ENCODE measurements at places on chromosomes 3 and 15. TPM values are rescaled to one million over a fixed set of nuclear protein-coding genes. Genes with fewer than 3 reads are reported as not detected.

The DTWD1 gene
- total RNA-seq = 35.4 TPM

The NUP210 gene
- total RNA-seq = 15.2 TPM

The XIRP1 gene
- not detected for total RNA-seq

GRCh38 chr3:123755501-123755900, 128.6 kb downstream of the MYLK start:
- no peak for DNase-seq
- no peaks in the 10 kb centered on the region for H3K27me3 ChIP-seq
- no peaks in the 10 kb centered on the region for H3K36me3 ChIP-seq

DNA sequence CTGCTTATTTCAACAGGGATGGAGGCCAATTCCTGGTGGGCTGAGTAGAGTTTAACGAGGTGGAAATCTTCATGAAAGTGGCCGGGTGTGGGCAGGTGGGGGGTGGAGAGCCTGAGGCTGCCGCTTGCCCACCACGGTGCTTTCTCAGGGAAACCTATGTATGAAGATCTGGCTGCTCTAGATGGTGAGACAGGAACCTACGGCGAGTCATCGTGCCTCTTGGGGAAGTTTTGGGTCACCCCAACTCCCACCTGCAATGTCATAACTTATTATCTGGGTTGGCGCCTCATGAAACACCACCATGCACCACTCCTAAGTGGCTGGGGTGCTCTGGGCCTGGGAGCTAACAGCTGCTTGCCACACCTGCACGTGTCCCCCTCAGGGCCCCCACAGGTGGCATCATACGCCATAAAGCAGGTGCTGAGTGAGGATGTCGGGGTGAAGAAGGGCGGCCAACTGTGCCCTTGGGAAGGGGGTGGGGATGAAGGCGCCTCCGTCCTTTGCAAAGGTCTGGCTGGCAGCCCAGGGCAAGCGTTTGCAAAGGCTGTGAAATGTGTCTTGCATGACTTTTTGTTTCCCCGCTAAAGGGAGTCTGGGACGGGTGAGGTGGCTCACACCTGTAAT, 27.9 kb upstream of the SNRPA1 start:
- no peak overlapping the region for H3K4me3 ChIP-seq
- DNase-seq = no peak
- H3K36me3 ChIP-seq = no peaks in the 10 kb centered on the region
- H3K27ac ChIP-seq = no peak overlapping the region
- no peaks in the 10 kb centered on the region for H3K27me3 ChIP-seq

GRCh38 chr15:72199721-72200212, 2.2 kb upstream of the GRAMD2A start:
- no peaks in the 10 kb centered on the region for H3K27me3 ChIP-seq
- peak; percentile 81 for DNase-seq
- peaks cover 12% of the 10 kb centered on the region for H3K4me1 ChIP-seq
- peak overlapping the region; percentile 30 for H3K27ac ChIP-seq
- H3K4me3 ChIP-seq = no peak overlapping the region
- H3K36me3 ChIP-seq = peaks cover 14% of the 10 kb centered on the region

The TMEM207 gene
- not detected for total RNA-seq

The GOLGA6L9 gene
- total RNA-seq = 4.6 TPM

- H3K27ac ChIP-seq = peak overlapping the region; percentile 39
- H3K4me3 ChIP-seq = no peak overlapping the region
- H3K36me3 ChIP-seq = no peaks in the 10 kb centered on the region
Observed at GRCh38 chr3:169658311-169658931, 5.1 kb downstream of the MECOM start.

DNA sequence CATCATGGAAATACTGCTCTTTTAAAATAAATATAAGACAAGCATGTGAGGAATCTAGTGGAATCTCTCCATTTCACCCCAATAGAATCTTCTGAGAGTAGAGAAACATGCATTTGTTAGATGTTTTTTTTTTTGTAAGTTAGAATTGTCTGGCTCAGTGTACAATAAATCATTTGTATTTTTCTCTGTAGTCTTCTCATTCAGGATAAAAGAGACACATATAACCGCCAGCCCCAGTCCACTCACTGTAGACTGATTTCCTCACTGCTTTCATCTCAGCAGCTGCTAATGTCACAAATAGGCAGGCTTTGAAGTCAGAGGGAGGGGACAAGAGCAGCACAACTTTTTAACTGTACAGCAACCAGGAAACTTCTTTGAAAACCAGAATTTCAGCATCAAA, 140.2 kb upstream of the RBMS3 start:
- no peak overlapping the region for H3K4me3 ChIP-seq
- no peaks in the 10 kb centered on the region for H3K36me3 ChIP-seq
- H3K27me3 ChIP-seq = no peaks in the 10 kb centered on the region
- no peak overlapping the region for H3K27ac ChIP-seq
- no peak for DNase-seq

The SLC35G2 gene
- total RNA-seq = 9.5 TPM

DNA sequence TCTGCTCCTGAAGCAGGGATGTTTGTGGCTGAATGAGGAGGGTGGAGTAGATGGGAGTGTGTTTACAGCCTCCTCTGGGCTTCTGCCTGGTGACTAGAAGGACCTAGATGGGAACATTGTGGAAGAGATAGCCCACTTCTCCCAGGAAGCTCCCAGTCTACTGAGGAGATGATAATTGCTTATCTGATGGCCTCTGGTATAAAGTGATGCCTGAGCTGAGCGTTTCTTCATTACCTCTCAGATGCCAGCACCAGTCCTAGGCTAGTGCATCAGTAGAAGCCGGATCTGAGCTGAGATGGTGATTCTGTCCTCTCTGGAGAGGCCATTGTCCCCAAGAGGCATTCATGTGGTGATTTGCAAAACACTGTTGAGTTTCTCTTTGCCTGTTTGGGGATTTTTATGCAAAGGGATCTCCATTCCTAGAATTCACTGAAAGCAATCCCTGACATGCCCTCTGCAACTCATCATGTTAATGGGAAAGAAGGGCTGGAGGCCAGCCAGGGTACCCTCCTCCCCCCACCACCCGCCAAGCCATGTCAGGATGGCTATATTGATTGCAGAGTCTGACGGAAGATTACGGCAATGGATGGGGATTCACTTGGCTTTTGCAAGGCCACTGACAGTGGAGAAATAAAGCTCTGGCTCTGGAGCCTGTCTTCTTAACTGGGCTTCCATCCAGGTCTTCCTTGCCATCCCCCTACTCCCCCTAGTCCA, 166.4 kb upstream of the ROPN1 start:
- no peak for DNase-seq
- H3K27ac ChIP-seq = no peak overlapping the region
- H3K36me3 ChIP-seq = no peaks in the 10 kb centered on the region
- H3K4me3 ChIP-seq = no peak overlapping the region
- H3K4me1 ChIP-seq = no peaks in the 10 kb centered on the region

DNA sequence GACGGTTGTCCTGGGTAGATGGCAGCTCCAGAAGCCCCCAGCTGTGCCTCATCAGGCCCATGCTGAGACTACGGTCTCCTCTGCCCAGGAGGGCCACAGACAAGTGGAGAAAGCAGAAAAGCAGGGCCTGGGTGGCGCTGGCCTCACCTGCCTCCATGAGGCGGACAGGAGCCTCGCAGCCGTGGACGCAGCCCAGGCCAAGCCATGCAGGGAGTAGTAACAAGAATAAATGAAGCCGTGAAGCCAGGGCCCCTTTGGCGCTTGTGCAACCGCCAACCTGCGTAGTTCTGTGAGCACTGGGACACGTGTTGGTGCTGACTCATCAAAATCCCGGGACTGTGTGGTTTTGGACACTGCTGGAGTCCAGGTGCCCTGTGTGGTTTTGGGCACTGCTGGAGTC, 12.3 kb upstream of the MUC4 start:
- no peaks in the 10 kb centered on the region for H3K36me3 ChIP-seq
- H3K4me3 ChIP-seq = no peak overlapping the region
- DNase-seq = peak; percentile 73
- H3K27ac ChIP-seq = no peak overlapping the region
- H3K27me3 ChIP-seq = peaks cover 3% of the 10 kb centered on the region
- H3K4me1 ChIP-seq = peaks cover 5% of the 10 kb centered on the region

DNA sequence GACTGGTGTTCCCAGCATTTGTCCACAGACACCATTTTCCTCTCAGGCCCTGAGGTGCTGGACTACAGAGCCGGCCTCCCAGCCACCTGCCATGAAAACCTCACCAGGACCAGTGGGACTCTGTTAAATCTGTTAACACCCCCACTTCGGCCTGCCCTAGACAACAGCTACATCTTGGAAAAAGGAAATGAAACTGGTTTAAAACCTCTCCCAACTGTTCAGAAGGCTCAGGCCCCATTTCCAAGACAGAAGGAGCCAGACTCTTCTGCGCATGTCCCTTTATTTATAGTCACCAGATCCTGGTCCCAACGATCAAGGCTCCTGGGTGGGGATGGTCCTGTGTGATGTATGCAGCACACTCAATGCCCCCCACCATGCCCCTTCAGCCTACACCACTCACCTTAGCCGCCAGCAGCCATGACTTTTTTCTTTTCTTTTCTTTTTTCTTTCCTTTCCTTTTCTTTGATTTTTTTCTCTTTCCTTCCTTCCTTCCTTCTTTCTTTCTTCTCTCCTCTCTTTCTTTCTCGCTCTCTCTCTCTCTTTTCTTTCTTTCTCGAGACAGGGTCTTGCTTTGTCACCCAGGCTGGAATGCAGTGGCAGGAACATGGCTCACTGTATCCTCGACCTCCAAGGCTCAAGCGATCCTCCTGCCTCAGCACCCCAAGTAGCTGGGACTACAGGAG, 25.5 kb upstream of the FLNB start:
- H3K36me3 ChIP-seq = no peaks in the 10 kb centered on the region
- H3K27ac ChIP-seq = no peak overlapping the region
- H3K4me1 ChIP-seq = no peaks in the 10 kb centered on the region
- DNase-seq = no peak
- no peak overlapping the region for H3K4me3 ChIP-seq

The NME9 gene
- total RNA-seq = 1.3 TPM

DNA sequence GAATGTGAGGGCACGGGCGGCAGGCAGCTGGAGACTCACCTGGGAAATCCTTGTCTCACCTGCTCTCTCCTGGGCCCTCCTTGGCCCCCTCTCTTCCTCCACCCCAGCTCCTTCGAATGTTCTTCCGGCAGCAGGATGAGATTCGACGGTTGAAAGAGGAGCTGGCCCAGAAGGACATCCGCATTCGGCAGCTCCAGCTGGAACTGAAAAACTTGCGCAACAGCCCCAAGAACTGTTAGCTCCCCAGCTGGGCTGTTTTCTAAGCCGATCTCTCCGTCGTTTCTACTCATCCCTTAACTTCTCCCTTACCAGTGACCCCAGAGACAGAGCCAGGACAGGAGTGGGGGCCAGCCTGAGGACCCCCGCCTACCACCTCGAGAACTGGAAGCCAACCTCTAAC, 95.0 kb downstream of the ANP32A start:
- H3K27ac ChIP-seq = no peak overlapping the region
- H3K36me3 ChIP-seq = no peaks in the 10 kb centered on the region
- H3K4me3 ChIP-seq = no peak overlapping the region

The PPP1R14D gene
- 1.3 TPM for total RNA-seq

DNA sequence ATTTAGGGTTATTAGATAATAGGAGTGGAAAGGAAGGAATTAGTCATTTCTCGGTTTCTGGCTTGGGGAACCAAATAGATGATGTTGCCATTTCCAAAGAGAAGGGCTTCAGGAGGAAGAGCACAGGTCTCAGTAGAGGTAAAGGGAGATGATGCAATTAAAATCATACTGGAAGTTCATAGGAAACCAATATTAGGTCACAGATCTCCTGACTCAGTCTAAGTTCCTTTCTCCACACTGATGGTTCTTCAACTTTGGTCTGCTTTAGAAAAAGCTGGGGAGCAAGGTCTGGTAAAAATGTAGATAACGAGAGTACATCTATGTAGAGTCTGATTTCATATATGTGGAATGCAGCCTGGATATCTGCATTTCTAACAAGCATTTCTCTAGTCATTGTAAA, 130.9 kb downstream of the POLQ start:
- no peaks in the 10 kb centered on the region for H3K27me3 ChIP-seq
- H3K4me1 ChIP-seq = no peaks in the 10 kb centered on the region
- H3K36me3 ChIP-seq = no peaks in the 10 kb centered on the region
- DNase-seq = no peak

GRCh38 chr15:55588815-55589115, 620 bp upstream of the PYGO1 start:
- no peaks in the 10 kb centered on the region for H3K36me3 ChIP-seq
- no peaks in the 10 kb centered on the region for H3K4me1 ChIP-seq
- peak overlapping the region; percentile 57 for H3K4me3 ChIP-seq
- H3K27ac ChIP-seq = peak overlapping the region; percentile 61

DNA sequence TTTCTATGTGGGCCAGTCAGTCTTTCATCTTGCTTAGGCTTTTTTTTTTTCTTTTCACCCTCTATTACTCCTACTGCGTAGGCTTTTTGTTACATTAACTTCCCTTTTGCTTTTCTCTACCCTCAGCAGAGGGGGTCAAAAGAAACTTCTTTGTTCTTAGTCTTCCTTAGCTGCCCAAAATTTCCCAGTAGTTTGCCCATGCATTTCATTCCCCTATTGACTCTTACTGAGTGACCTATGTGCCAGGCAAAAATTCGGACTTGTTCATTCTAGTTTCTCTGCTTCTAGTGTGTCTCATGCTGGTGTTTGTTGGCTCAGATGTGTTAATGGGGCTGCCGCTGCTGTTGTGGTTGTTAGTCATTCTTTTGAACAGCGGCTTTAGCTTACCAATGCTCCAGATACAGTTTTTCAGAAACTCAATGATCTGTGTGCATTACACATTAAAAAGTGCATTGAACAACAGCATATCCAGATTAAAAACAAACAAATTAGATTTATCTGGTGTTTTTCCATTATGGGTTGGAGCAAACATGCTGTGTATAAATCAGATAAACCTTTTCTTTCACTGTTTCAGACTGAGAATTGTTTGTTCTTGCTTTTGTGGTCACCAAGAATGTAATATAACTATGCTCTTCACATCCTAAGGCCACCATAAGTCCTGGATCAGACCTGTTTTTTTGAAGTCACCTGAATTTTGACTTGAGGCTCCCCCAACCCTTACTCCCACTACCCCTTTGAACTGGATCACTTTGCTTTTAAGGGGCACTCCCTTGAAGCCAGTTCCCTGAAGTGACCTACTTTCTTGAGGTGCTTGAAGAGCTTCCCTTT, 43.1 kb downstream of the PDE8A start:
- no peaks in the 10 kb centered on the region for H3K36me3 ChIP-seq
- H3K4me1 ChIP-seq = peaks cover 6% of the 10 kb centered on the region
- no peak for DNase-seq
- H3K4me3 ChIP-seq = no peak overlapping the region
- H3K27me3 ChIP-seq = no peaks in the 10 kb centered on the region

- H3K4me3 ChIP-seq = no peak overlapping the region
- no peaks in the 10 kb centered on the region for H3K4me1 ChIP-seq
- no peak for DNase-seq
- H3K36me3 ChIP-seq = no peaks in the 10 kb centered on the region
- H3K27me3 ChIP-seq = no peaks in the 10 kb centered on the region
Observed at GRCh38 chr3:53354945-53355498, 7.7 kb upstream of the DCP1A start.

The IL17RB gene
- total RNA-seq = 0.64 TPM
